ENCODE measurements at places on chromosomes 7 and 10.

- no peak for DNase-seq
- H3K4me1 ChIP-seq = peaks cover 2% of the 10 kb centered on the region
- no peaks in the 10 kb centered on the region for H3K36me3 ChIP-seq
- no peaks in the 10 kb centered on the region for H3K27me3 ChIP-seq
- H3K27ac ChIP-seq = no peak overlapping the region
These were observed 110.6 kb downstream of the BTRC start for GRCh38 chr10:101464599-101464998.

- no peaks in the 10 kb centered on the region for H3K4me1 ChIP-seq
- no peaks in the 10 kb centered on the region for H3K27me3 ChIP-seq
- peak overlapping the region; percentile 47 for H3K27ac ChIP-seq
- peak; percentile 38 for DNase-seq
These were observed 64.0 kb downstream of the OAT start for GRCh38 chr10:124354411-124355382.

DNA sequence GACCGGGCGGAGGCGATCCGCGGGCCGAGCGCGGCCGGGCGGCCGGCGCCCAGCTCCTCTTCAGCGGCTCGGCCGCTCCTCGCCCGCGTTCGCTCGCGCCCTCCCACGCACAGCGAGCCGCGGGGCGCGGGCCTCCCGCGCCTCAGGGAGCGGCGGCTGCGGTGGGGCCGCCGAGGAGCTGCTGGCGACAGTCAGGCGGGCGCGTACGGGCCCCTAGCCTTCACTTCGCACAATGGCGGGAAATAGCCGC is at the start of gene MCMBP:
TSS of gene MCMBP (minus strand) at position 234 of the 250 bp plus-strand sequence. CDS start 259 bp downstream, outside the sequence.
- H3K27ac ChIP-seq = peak within 1 kb of the TSS; percentile 80
- H3K4me1 ChIP-seq = no peaks in the 10 kb centered on the region
- H3K27me3 ChIP-seq = no peaks in the 10 kb centered on the region
- peak within 1 kb of the TSS; percentile 55 for H3K4me3 ChIP-seq
- H3K36me3 ChIP-seq = no peaks in the 10 kb centered on the region

DNA sequence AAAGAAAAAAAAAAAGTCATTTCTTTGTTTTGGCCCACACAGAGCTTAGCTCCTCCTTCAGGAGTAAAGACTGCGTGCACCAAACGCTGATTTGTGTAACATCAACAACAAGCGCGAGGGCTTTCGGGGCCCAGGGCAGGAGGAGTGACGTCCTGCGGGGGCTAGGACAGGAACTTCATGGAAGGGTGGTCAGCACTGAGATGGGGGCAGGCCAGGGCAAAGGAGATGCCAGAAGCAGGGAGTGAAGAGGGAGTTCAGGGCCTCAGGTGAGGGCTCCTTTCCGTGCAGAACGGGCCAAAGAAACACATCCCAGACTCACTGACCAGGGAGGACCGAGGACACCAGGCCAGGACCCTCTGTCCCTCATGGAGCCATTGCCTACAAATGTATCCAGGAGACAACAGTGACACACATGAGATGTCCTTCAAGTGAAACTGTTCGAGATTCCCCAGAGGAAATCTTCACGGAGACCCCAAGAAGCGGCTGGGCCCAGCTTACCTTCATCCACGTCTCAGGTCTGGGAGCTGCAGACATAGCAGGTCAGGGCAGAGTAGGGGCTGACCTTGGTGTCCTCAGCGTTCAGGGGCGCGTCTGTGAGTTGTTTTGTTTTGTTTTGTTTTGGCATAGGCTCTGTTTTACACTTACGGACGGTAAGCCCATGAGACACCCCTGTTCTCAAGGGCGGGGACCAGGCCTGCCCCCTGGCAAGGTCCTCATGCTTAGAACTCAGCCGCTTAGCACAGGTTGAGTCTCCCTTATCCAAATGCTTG is 30.4 kb upstream of the SHH start:
- H3K27me3 ChIP-seq = no peaks in the 10 kb centered on the region
- H3K36me3 ChIP-seq = no peaks in the 10 kb centered on the region
- no peak overlapping the region for H3K27ac ChIP-seq
- DNase-seq = no peak
- H3K4me3 ChIP-seq = no peak overlapping the region

- H3K27me3 ChIP-seq = no peaks in the 10 kb centered on the region
- no peak overlapping the region for H3K27ac ChIP-seq
- H3K36me3 ChIP-seq = no peaks in the 10 kb centered on the region
- no peak overlapping the region for H3K4me3 ChIP-seq
These were observed 1.0 kb upstream of the PLAC9 start for GRCh38 chr10:80131499-80131901.

GRCh38 chr7:132536654-132537395 is 39.4 kb downstream of the PLXNA4 start:
- H3K27me3 ChIP-seq = no peaks in the 10 kb centered on the region
- H3K36me3 ChIP-seq = no peaks in the 10 kb centered on the region
- no peaks in the 10 kb centered on the region for H3K4me1 ChIP-seq
- no peak overlapping the region for H3K27ac ChIP-seq
- peak; percentile 5 for DNase-seq

- H3K4me1 ChIP-seq = peaks cover 2% of the 10 kb centered on the region
- no peak for DNase-seq
- peaks cover 29% of the 10 kb centered on the region for H3K36me3 ChIP-seq
- no peak overlapping the region for H3K4me3 ChIP-seq
- no peak overlapping the region for H3K27ac ChIP-seq
These were observed 51.1 kb downstream of the SHH start for GRCh38 chr7:155761162-155761561.

DNA sequence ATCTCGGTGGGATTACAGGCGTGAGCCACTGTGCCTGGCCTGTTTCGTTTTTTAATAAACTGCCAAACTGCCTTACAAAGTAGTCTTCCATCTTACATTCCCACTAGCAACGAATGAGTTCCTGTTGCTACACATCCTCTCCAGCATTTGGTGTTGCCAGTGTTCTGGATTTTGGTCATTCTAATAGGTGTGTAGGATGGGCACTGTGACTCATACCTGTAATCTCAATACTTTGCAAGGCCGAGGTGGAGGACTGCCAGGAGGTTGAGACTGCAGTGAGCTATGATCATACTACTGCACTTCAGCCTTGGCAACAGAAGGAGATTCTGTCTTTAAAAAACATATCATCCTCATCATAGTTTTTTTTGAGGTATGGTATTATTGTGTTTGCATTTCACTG is 21.4 kb upstream of the RSBN1L start:
- H3K27ac ChIP-seq = no peak overlapping the region
- peaks cover 5% of the 10 kb centered on the region for H3K4me1 ChIP-seq

DNA sequence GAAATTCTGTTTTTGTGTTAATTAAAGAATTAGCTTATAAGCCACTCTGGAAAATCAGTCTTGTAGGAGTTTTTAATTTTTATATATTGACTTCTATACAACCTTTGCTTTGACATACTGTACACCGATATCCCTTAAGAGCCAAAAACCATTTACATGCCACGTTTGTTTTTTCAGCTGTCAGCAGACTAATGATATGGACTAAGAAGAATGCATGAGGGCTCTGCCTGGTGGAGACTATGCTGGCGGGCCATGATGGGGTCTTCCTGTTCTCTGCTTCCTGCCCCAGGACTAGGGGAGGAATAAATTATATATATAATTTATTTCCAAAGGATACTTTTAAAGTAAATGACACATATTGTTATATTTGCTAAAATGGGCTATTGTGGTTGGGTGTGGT is 96.3 kb downstream of the CDK14 start:
- H3K4me1 ChIP-seq = peaks cover 7% of the 10 kb centered on the region
- no peaks in the 10 kb centered on the region for H3K36me3 ChIP-seq
- no peak overlapping the region for H3K27ac ChIP-seq
- H3K4me3 ChIP-seq = no peak overlapping the region
- H3K27me3 ChIP-seq = no peaks in the 10 kb centered on the region

DNA sequence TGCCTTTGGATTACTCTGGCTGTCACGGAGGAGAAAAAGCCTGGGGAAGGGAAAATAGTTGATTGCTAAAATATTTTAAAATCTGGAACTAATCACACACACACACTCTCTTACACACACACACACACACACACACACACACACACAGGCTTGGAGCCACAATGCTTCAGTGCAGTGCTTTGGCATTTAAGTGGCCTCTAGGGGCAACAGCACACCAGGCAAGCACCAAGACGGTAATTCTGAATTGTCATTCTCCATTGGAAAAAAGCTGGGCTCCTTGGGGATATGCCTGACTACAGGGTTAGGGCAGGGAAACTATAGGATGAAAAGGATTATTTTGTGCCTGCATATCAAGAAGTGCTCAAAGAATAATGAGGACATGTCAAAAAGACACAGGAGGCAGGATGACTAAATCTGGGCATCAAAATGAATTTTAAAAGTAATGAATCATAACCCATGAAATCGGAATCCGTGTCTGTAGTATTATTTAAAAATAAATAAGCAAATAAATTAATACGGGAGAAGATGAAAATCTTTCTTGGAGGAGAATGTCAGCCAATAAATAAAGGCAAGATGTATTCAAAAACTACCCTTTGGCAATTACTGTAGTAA is 30.4 kb upstream of the DDC start:
- H3K4me1 ChIP-seq = no peaks in the 10 kb centered on the region
- H3K27ac ChIP-seq = no peak overlapping the region
- H3K27me3 ChIP-seq = no peaks in the 10 kb centered on the region
- peak; percentile 34 for DNase-seq
- H3K4me3 ChIP-seq = no peak overlapping the region
- peaks cover 30% of the 10 kb centered on the region for H3K36me3 ChIP-seq

DNA sequence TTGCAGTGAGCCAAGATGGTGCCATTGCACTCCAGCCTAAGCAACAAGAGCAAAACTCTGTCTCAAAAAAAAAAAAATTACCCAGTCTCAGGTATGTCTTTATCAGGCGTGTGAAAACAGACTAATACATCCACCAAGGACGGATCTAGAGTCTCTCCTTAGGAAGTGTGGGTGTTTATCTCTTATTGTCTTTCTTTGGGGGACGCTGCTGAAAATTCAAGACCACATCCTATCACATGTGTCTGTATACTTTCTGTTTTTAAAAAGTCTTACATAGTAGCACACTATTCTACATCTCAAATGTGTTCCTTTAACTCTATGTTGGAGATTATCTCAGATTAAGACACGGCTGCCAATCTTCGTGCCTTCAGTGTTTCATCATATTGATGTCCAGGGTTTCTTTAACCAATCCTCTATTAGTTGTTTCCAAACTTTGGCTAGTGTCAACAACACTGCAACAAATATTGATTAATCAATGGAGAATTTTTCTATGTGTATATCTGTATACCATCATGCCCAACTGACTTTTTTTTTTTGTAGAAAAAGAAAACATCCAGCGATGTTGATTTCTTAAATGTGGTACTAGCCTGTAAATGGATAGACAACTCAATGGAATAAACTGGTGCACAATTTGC is 92.3 kb upstream of the KDM7A start:
- no peak overlapping the region for H3K27ac ChIP-seq
- H3K27me3 ChIP-seq = peaks cover 14% of the 10 kb centered on the region
- H3K4me3 ChIP-seq = no peak overlapping the region
- H3K36me3 ChIP-seq = no peaks in the 10 kb centered on the region
- no peaks in the 10 kb centered on the region for H3K4me1 ChIP-seq
